Tibial nerve (tissue), 4 donors: ENCODE measurements at places on chromosomes 1 and 21. TPM values are rescaled to one million over a fixed set of nuclear protein-coding genes. Genes with fewer than 3 reads are reported as not detected.

- H3K27ac ChIP-seq: no peak overlapping the region
- H3K4me3 ChIP-seq: no peak overlapping the region
- no peaks in the 10 kb centered on the region for H3K36me3 ChIP-seq
- no peaks in the 10 kb centered on the region for H3K27me3 ChIP-seq
Measured at GRCh38 chr1:18434041-18434440, 46.7 kb upstream of the KLHDC7A start.

GRCh38 chr21:41834252-41834925 lies 44.8 kb downstream of the PRDM15 start:
- H3K4me3 ChIP-seq: no peak overlapping the region
- H3K27ac ChIP-seq: no peak overlapping the region
- peaks cover 80% of the 10 kb centered on the region for H3K36me3 ChIP-seq

The NUP133 gene
- total RNA-seq: 24.9 TPM

The LEPR gene
- 57.7 TPM for total RNA-seq
